ENCODE measurements at places on chromosomes 5 and 9.

DNA sequence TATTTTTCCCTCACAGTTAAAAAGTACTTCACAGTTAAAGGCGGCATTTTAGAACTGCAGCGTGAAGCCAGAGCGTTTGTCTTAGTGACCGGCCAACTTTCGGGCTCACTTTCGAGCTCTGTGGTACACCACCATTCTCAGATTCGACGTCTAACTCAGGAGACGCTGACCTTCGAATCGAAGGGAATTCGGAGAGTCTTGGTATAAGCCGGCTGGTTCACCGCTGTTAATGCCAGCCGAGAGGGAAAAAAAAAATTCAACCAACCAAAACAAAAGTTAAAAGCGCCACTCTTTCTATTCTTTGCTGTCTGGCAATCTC is 544 bp upstream of the SNX24 start:
- no peak for DNase-seq

DNA sequence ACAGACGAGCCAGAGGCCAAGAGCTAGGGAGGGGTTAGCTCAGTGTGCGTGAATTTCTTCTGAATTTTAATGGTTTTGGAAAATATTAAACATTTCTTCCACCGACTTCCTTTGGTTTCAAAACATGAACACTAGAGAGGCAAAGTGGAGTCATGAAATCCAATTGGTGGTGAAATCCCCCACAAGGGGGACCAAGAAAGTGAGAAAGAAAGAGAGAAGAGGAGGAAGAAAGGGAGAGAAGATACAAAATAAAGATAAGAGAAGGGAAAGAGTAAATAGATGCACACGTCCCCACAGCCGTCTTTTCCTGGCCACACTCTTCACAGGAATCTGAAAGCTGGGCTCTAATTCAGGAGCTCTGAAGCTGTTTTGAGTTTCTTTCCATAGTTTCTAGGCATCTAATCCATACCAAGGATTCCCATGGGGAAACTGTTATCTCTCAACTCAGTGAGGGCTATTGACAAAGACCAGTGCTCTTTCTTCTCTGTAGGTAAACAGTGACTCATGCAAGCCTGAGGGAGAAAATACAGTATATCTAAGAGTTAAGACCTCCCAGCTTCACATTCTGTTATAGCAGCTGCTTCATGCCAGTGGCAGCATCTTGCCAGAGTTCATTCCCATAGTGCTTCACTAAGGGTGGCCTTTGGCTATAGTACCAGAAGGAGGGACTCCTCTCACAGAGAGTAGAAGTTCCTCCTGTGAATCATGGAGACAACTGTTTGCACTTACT is 115.8 kb upstream of the LIFR start:
- DNase-seq = no peak

GRCh38 chr9:36876056-36876455 is 158.0 kb downstream of the PAX5 start:
- no peak for DNase-seq

DNA sequence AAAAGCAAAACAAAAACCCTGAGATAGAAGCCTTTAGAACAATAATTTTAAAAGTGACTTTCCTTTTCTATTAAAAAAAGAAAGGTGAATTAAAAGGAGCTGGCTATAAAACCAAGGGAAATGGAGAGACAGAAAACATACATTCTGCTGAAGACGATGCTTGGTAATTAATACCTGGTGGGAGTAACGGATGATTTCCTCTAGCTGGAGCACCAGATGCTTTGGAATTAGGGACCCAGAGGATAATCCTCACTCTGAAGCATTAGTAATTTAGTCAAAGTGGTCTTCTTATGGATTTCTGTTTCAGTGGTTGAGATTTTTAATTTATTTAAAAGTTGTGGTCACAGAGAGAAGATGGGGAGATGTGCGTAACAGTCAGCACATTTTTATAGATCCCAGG is 982.5 kb downstream of the TLE4 start:
- no peak for DNase-seq

GRCh38 chr5:77353251-77353650 is 138.9 kb downstream of the WDR41 start:
- no peak for DNase-seq

DNA sequence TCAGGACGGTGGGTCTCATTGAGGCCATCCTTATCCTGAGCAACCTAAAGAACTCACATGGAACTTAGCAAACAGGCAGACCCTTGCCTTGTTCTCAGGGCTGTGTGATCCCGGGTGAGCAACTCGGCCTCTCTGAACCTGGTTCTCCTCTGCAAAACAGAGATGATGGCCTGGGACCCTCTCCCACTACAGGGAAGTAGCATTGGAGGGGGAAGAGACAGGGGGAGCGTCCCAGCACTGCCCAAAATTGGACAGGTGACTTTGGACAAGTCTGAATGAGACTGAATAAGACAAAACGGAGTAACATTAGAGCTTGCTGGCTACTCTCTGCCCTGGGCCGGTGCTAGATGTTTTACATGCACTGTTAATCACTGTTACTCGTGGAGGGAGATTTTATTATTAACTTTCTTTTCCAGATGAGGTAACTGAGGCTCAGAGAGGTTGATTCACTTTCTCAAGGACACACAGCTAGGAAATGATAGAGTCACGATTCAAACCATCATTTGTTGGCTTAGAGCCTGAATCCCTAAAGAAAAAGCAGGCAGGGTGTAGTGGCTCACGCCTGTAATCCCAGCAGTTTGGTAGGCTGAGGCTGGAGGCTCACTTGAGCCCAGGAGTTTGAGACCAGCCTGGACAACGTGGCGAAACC is 136.4 kb downstream of the C9orf50 start:
- no peak for DNase-seq

DNA sequence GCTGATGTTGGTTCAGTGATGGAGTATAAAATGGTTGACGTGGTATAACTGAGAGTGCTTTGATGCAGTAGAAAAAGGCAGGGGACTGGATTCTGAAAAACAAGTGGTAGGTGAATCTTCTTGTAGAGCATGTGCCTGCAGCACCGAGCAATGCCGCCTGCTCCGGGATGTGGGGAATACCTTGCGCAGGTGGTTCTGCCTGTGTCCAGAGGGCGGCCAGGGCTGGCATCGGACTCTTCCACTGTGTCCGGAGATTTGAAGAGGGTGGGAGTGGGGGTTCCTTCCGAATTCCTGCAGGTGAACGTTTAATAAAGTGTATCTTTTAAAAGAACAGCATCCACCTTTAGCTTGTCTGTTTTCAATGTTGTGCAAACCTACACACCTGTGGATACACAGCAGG is 238.0 kb downstream of the FANCC start:
- DNase-seq = no peak

DNA sequence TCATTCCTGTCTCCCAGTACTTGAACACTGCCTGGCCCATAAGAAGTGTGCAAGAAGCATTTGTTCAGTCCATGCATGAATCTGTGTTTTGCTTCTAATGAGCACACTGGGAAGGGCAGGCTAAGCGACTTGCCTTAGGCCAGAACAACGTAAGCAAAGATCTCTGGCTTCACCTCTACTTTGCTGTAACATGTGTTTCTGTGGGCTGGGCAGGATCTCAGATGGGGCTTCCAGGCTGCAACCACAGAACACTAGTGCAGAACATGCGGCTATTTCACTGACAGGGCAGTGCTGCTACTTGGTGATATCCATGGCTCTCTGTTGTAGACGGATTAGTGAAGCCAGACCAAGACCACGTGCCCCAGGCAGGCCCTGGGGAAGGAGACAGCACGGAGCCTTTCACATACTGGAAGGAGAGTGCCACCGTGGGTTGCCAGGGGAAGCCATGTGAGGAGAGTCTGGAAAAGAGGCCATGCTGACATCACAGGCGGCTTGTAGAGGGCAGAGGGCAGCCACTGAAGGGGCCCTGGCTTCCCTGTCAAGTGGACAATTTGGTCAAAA is 9.9 kb downstream of the DIRAS2 start:
- DNase-seq = no peak

- no peak for DNase-seq
These were observed 201.5 kb downstream of the FRMD3 start for GRCh38 chr9:83336706-83337105.

DNA sequence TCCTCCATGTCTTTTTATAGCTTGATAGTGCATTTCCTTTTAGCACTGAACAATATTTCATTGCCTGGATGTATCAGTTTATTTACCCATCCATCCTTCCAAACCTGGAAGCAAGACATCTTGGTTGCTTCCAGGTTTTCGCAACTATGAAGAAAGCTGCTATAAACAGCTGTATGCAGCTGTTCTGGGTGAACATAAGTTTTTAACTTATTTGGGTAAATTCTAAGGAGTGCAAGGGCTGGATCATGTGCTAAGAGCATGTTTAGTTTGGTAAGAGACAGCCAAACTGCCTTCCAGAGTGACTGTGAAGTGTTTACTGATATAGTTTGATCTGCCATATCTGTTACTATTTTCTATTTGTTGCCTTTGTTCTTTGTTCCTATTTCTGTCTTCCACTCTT is 58.5 kb downstream of the CSF2 start:
- no peak for DNase-seq

GRCh38 chr9:133054194-133054890 is 7.4 kb upstream of the CEL start:
- no peak for DNase-seq

DNA sequence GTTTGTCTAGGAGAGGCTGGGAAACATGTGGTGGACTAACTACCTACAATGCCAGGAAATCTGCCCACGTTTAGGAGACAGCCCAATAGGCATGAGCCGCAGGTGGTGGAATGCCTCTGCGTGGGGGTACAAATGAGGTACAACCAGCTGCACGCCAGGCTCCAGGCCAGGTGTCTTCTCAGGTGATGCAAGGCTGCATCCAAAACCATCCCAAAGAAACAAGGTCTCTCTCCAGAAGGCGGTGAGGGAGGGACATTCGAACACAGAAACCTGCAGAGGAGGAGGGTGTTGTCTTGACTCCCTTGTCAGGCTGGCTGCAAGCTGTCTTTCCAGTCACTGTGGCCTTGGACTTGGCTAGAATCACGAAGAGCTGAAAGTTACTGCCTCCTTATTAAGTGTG is 11.6 kb downstream of the ANKH start:
- DNase-seq = no peak

GRCh38 chr5:122462486-122462885 is 150.4 kb downstream of the SNCAIP start:
- no peak for DNase-seq

- no peak for DNase-seq
These were observed 57.5 kb downstream of the SIL1 start for GRCh38 chr5:139140591-139141071.

DNA sequence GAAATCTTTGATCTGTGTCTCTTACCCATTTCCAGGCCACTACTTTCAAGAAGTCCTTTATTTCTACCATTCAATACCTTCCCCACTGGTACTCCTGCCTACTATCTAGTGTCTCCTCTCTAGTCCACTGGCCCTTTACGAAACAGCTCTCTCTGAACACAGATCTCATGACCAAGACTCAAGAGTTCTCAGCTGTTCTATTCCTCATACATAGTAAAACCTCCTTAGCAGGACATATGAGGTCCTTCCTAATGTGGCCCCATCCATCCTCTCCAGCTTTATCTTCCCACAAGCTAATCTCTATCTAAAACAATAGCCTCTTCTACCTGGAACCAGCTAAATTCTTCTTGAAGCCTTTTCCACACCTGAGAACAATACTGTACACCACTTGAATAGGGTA is 2.6 kb downstream of the TEX10 start:
- DNase-seq = no peak

GRCh38 chr9:135914921-135915320 is 7.6 kb upstream of the CAMSAP1 start:
- DNase-seq = no peak

GRCh38 chr5:41820150-41820549 is 50.1 kb downstream of the OXCT1 start:
- no peak for DNase-seq

DNA sequence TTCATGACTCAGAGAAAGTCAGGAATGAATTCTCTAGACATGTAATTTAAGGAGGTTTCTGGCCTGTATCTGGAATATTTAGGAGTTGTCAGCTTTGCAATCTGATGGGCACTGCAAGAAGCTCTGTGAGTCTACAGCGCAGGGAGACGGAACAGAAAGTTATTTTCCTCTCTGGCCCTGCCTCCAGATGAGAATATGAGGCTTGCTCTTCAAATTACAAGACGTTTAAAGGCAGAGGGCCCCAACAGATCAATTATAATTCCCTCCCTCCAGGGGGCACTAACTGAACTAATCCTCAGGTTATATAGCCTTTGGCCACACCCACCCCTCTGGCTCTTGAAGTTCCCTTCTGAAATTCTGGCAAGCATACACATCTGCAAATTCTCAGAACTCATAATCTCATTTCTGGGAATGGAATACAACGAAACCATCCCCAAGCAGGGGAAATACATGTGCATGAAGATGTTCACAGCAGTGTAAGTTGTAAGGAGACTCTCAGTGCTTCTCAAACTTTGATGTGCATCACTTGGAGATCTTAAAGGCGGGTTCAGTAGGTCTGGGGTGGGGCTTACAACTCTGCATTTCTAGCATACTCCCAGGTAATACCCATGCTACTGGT is 307.6 kb downstream of the CWC27 start:
- DNase-seq = peak; percentile 56

- no peak for DNase-seq
These were observed 324.3 kb upstream of the RFX3 start for GRCh38 chr9:3850098-3850497.

- DNase-seq = no peak
These were observed 56.5 kb upstream of the SPATA31D4 start for GRCh38 chr9:81871695-81872094.

DNA sequence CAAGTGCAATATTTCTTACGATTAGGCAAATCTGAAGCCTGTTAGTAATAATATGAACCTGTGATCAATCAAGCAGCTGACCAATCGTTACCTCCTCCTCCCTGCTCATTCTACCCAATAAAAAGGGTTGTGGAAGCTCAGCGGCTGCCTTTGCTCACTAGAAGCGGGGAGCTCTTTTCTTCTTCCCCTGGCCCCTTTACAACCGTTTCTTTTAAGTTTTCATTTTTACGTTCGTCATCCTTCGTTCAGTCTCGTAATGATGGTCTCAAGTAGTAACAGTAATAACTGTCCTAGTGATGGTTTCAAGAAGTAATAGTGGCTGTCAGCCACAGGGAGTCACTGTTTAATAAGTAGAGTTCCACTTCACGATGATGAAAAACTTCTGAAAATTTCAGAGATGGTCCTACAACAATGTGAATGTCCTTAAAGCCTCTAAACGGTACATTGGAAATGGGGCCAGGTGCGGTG is 6.2 kb downstream of the UGT3A2 start:
- DNase-seq = no peak

GRCh38 chr9:129889122-129889940 is 54.1 kb downstream of the USP20 start:
- no peak for DNase-seq
